ENCODE measurements at places on chromosomes 7 and 10. TPM values are rescaled to one million over a fixed set of nuclear protein-coding genes. Genes with fewer than 3 reads are reported as not detected.
A peak's percentile ranks its signal among the peaks of the same experiment; 100 is the strongest.

The LIPF gene
- not detected for total RNA-seq

The STEAP1 gene
- total RNA-seq = not detected

The CPA1 gene
- total RNA-seq = not detected

The SORBS1 gene
- 3.3 TPM for total RNA-seq

The SLC16A9 gene
- not detected for total RNA-seq

The PNLIPRP3 gene
- not detected for total RNA-seq

DNA sequence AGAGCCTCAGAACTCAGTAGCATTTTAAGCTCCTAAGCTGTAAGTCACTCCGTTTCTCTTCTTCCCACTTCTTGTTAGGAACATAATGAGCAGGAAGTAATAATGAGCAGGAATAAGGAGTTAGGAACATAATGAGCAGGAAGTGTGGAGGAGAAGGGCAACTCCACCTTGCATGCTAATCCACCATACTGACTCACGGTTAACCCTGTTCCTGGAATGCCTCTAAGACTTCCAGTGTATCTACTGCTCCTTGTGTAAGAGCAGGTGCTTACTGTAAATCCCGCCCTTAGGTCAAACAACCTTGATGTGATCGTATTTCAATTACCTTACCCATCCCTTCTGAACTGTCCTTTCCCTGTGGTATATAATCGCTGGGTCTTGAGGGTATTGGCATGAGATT lies 528.7 kb downstream of the CALN1 start:
- no peak for DNase-seq

DNA sequence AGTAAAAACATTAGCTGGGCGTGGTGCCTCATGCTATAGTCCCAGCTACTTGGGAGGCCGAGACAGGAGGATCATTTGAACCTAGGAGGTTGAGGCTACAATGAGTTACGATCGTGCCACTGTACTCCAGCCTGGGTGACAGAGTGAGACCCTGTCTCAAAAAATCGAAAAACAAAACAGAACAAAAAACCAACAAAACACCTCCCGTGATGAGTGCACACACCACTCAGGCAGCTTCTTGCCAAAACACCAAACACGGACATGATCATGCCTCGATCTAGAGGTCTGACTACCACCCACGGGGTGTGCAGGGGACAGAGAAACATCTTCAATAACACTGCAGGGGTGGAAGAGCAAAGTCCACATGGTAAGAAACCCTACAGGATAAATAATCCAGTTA lies 44.4 kb downstream of the AMZ1 start:
- DNase-seq = no peak

DNA sequence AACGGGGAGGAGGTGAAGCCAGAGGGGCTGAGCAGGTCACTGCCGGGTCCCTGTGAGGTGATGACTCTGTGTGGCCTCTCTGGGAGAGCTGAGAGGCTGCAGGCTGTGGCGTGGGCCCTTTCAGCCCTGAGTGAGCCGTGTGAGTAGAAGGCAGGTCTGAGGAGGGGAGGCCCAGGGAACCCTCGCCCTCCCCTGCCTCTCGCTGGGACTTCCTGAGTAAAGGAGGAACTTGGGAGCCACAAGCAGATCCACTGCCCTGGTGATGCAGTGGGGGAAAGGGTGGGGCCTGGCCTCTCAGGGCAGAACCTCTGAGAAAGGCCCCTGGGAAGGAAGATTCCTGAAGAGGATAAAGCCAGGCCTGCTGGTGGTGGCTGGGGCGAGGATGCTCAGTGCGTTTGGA lies 22.8 kb downstream of the EEPD1 start:
- no peak for DNase-seq

GRCh38 chr7:40297741-40298311 lies 163.0 kb downstream of the SUGCT start:
- DNase-seq = no peak

DNA sequence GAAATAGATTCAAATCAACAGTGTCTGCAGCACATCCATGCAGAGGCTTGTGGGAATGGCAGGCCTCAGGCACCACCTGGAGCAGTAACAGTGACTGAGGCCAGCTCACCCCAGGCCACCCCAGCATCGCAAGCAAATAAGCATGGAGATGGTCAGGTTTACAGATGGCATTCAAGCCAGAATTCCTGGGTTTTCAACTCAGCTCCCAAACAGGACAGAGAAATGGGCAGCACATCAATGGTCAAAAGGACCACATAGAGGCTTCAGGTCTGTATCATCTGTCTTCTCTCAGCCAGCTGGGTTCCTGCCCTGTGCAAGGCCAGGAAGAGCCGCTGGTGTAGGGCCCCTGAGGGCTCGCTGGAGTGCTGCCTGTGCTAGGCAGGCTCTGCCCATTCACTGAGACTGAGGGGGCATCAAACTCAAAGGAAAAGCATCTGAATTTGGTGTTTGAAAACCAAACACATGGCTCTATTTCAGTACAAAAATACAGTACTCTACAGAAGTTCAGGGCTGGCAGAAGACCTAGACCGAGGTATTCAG lies 112.5 kb downstream of the KMT2E start:
- no peak for DNase-seq

DNA sequence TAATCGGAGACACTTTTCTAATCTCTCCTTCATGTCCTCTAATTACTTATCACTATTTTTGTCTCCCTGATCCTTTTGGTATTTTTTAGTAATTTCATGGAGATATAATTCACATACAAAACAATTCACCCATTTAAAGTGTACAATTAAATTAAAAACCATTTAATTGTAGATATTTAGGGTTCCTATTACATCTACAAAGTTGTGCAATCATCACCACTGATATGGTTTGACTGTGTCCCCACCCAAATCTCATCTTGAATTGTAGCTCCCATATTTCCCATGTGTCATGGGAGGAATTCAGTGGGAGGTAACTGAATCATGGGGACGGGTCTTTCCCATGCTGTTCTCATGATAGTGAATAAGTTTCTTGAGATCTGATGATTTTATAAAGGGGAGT lies 29.0 kb downstream of the GCC1 start:
- no peak for DNase-seq

DNA sequence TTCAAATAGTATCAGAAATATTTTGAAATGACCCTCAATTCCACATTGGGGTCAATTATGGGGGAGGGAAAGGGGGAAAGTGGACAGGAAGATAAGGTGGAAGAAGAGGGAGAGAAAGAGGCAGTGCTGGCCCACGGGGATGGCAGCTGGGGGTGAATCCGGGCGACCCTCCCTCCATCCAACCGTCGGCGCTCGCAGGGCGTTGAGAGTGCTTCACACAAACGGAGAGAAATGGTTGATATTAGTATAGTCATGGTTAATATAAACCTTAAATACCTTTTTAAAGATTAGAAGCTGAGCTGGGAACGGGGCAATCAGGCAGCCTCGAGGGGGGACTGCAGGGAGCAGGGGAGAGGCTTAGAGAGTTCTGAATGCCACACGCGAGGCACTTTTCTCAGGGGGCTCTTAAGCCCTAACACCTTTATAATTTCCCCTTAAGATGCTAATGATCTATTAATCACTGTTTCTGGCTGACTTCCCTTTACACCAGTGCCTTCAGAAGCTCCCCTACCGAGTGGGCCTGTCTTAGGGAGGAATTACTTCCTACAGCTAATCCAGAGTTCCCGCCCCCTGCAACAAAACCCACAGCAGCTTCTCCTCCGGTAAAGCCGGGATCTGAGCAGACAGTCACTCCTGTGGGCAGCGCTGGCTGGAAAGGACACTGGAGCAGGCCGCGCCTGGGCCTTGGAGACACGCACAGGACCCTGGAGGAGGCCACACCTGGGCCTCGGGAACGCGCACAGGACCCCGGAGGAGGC lies 39.5 kb downstream of the PRKAG2 start:
- no peak for DNase-seq

DNA sequence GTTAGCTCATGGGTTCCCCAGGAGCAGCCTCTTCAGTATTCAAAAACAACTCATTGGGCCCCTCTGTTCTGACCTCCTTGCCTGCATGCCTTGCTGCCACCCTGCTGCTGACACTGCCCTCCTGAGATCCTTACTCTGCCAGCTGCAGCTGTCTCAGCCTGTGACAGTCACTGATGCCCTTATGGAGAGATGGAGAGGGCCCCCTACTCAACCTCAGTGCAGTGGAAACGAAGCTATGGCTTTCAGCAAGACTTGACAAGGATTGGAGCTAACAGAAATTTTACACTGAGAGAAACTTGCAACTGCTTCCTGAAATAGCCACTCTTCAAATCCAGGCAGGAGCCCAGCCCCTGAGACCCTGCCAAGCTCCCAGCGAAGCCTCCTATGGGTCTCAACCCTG lies 678.3 kb upstream of the C7orf33 start:
- no peak for DNase-seq

GRCh38 chr10:98587156-98587837 lies 140.6 kb upstream of the HPS1 start:
- DNase-seq = no peak

- no peak for DNase-seq
Measured at GRCh38 chr7:2938514-2939192, 94.5 kb upstream of the GNA12 start.

DNA sequence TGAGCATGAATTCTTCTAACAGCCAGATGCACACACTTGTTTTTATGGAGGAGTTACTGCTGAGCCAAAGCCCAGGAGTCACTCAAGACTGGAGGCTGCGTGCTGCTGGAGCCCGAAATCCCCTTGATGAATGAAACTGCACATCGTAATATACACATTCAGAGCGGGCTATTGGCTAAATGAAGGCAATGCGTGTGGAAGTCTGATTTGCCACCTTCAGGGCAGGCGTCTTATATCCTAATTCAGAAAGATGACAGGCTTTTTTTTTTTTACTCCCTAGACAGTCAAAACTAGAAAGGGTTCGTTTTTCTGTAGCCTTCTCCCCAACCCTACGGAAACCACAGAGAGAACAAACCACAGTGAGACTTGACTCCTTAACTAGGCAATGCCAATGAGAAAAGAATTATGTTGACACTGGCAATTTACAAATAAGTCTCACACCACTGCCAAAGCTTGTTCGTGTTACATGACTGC lies 227.2 kb upstream of the KLF14 start:
- peak; percentile 58 for DNase-seq

GRCh38 chr10:94432443-94432842 lies 30.1 kb downstream of the TBC1D12 start:
- DNase-seq = no peak

DNA sequence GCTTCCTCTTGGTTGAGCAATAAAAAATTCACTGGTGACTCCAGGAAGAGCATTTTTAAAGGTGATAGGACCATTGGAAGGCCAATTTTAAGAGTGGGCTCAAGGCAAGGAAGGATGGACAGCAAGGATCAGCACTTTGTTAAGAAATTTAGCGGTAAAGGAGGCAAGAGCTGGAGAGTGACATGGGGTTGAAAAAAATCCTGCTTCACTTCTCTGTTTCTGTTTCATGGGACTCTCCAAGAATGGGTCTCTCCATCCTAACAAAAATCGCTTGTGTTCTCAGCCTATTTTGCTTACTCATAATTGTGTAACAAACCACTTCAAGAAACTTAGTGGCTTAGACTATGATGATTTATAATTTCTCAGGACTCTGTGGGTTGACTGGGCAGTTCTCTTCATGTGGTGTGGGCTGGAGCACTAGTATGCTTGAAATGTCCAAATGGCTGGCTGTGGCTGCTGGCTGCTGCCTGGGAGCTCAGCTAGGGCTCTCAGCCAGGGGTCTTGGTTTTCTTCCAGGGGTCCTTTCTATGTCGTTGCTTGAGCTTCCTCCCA lies 59.8 kb upstream of the ZNRF2 start:
- DNase-seq = no peak

Measured in OCI-LY7 (cell line).